ENCODE measurements at places on chromosomes 2 and 18.

- DNase-seq, result no peak
These were observed 176.8 kb downstream of the KCNS3 start for GRCh38 chr2:18055290-18055689.

- no peak for DNase-seq
These were observed 815.5 kb downstream of the EPHA4 start for GRCh38 chr2:220756653-220757052.

GRCh38 chr2:175965773-175966172 is 36.3 kb downstream of the LNPK start:
- no peak for DNase-seq

DNA sequence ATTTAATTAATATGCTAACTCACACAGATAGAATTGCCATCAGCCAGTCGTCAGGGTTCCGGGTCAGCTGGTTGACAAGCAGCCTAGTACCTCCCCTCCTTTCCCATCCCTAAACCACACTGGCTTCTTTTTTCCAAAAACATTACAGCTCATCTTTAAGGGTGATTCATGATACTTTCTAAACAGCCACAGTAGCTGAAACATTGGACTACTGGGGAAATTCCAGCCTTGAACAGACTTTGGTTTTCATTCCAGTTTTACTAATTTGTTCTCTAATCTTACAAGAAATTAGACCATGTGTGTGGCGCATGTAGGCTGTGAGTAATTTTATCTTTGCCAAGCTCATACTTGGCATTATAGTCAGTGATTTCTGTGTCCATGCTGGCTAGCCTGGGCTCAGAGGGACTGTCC is 110.8 kb downstream of the FMNL2 start:
- DNase-seq, result no peak

- no peak for DNase-seq
These were observed 12.8 kb upstream of the TWSG1 start for GRCh38 chr18:9321736-9322135.

- peak; percentile 50 for DNase-seq
These were observed 188.2 kb downstream of the BCL2 start for GRCh38 chr18:63131106-63131958.

All from activated T-cell treated with anti-CD3 and anti-CD28 coated beads, Interleukin-2, amount 50 U/mL, for 1 hour (primary cell).